Activated CD8-positive, alpha-beta memory T cell treated with anti-CD3 and anti-CD28 coated beads for 4 hours (primary cell): ENCODE measurements at places on chromosomes 7 and 10.

- no peak for DNase-seq
These were observed 103.6 kb upstream of the C7orf33 start for GRCh38 chr7:148486937-148487336.

DNA sequence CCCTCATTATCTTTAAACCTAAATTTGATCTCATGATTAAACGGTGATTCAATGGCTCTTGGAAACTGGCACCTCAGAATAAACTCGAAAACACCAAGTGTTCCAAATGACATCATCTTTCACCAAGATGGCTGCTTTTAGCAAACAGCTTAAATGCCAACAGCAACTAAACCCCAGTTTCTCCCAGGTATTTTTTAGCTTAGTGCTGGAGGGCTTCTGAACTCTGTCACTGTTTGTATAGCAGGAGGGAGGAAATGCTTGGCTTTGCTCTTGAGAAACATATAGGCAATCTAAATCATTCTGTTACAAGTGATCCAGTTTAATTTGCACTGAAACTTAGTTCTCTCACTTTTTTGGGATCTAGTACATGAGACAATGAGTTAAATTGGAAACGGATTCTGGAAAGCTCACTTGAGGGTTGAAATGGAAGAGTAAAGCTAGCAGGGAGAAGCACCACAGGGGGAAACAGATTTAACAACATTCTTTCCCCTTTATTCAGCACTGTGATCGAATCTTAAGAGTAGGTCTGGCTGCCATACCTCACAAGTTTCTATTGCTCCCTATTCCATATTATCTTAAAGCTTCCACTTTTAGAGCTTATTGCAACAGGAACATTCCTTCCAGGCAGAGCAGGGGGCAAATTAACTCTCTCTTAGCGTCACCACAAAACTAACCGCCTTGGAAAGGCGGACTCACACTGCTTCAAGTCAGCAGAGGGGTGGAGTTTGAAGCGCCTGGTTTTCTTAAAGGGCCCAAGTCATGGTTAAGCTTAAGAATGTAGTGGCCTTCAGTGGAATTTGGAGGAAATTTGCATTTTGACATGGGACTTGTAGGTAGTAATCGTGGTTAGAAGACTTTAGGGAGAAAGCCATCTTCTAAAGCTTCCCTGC is 1.8 kb upstream of the CCDC6 start:
- peak; percentile 31 for DNase-seq

DNA sequence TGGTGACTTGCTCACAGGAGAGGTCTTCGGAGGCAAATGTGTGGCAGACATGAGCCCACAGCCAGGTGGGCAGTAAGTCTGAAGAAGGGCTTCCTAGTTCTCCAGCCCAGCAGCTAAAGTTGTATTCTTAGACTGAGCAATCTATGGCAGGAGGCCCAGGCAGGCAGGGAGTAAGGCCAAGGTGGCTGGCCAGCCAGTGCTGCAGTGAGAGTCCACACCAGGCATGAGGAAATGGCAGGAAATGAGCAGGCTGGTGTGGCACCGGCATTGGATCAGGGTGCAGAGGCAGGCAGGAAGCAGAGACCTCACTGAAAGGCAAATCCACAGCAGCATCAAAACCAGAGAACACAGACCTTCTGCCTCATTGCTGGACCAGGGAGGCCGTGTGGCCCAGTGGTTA is 84.6 kb upstream of the PDE1C start:
- no peak for DNase-seq

DNA sequence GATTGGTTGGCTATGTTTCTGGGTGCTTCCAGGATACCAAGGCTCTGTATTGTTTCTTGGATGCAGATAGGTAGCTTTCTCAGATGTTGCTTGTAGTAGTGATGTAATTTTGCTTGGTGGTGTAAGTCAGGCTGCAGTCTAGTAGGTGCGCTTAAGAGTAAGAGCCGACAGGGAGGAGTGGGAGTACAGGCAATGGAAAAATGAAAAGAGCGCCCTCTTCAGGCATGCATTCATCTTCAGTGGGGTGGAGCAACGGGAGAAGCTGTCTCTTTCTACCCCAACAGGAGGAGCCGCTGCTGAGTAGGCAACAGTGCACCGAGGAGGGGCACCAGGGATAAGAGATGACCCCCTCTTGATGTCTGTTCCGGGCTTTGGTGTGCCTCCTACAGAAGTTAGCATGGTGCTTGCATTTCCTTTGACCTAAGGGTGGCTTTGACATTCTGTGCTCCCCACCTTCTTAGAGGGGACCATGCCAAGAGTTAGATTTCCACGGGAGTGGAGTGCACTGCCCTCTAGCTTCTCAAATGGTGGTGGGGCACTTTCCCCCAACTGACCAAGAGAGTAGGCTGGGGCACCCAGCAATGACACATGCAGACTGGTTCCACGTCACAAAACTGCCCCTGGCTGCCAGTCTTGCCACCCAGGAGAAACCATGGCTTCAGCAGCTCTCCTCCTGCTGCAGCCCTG is 56.1 kb downstream of the ZNF783 start:
- no peak for DNase-seq

- no peak for DNase-seq
These were observed 32.1 kb downstream of the VWC2 start for GRCh38 chr7:49805371-49806007.

- no peak for DNase-seq
These were observed 699 bp downstream of the GHITM start for GRCh38 chr10:84140036-84140379.

- DNase-seq: no peak
These were observed 18.8 kb downstream of the FOXI2 start for GRCh38 chr10:127755753-127756152.

DNA sequence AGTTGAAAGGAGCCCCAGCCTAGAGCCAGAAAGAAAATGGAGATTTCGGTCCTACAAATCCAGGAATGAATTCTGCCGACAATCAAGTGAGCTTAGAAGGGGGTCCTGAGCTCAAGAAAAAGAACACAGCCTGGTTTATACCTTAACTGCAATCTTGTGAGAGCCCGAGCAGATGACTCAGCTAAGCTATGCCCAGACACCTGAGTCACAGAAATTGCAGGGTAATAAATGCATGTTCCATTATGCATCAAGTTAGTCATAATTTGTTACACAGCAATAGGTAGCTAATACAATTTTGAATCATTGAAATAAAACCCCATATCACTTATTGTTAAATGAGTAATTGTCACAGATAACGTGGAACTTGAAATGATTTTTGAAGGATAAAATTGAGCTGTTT is 111.8 kb upstream of the FOXP2 start:
- no peak for DNase-seq

DNA sequence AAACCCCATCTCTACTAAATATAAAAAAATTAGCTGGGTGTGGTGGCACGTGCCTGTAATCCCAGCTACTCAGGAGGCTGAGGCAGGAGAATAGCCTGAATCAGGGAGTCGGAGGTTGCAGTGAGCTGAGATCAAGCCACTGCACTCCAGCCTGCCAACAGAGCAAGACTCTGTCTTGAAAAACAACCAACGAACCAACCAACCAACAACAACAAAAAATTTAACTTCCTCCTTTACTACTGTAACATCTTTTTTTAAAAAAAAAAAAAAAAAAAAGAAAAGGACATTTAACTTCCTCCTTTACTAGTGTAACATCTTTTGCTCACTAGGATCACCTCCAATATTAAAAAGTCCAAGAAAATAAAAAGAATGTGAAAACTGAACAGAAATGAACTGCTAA is 92.3 kb upstream of the TMEM168 start:
- DNase-seq: no peak
